ENCODE measurements at places on chromosomes 5 and 9. TPM values are rescaled to one million over a fixed set of nuclear protein-coding genes. Genes with fewer than 3 reads are reported as not detected.

PIK3R1 gene
- 19.8 TPM for total RNA-seq

DNAH5 gene
- 0.41 TPM for total RNA-seq

CCNB1 gene
- total RNA-seq: 432 TPM

ARID3C gene
- not detected for total RNA-seq

PDZD2 gene
- total RNA-seq: 3.6 TPM

DNA sequence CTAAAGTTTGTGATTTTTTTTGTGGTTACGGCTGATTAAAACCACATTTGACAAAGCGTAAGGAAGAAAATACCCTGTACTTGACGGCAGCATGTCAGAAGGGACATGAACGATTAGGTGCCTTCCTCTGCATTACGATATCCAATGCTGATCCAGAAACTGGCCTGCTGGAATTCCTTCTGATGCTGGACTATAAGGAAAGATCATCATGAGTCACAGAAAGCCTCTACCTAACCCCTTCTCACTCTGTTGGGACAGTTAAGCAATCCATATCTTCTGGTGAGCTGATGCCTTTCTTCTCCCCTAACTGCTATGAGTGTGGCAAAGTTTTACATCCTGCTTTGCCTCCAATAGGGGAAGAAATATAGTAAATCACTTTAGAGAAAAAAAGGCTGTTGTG lies 78.4 kb upstream of the PAPPA start:
- no peak for DNase-seq

- no peak for DNase-seq
These were observed 107.6 kb downstream of the RNF180 start for GRCh38 chr5:64273276-64273675.

- DNase-seq: no peak
These were observed 91.9 kb upstream of the C9orf72 start for GRCh38 chr9:27665136-27665535.

GRCh38 chr5:150623152-150623877 lies 17.1 kb upstream of the SYNPO start:
- DNase-seq: no peak

DNA sequence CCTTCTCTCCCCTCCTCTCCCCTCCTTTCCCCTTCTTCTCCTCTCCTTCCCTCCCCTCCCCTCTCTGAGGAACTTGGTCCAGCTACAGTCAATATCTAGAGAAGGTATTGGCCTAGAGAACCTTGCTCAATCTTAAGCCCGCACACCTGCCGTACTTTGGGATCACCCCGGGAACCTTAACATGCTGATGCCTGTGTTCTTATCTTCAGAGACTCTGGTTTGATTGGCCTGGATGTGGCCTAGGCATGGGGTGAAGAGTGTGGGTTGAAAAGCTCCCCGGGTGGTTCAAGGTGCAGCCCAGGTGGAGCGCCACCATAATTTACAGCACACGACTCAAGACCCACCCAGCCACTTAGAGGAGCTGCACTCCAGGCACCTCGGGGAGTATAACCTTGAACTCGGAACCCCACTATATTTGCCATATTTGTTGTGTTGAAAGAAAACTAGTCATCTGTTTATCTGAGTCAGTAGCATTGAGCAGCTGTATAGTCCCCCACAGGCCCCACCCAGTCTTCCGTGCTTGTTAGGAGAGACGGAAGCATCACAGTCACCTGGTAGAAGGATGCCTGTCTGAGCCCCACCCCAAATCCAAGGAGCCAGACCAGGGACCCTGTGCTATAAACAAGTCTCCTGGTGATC lies 14.4 kb upstream of the PHF19 start:
- no peak for DNase-seq

- no peak for DNase-seq
These were observed 27.8 kb upstream of the CEP120 start for GRCh38 chr5:123451047-123451446.

DNA sequence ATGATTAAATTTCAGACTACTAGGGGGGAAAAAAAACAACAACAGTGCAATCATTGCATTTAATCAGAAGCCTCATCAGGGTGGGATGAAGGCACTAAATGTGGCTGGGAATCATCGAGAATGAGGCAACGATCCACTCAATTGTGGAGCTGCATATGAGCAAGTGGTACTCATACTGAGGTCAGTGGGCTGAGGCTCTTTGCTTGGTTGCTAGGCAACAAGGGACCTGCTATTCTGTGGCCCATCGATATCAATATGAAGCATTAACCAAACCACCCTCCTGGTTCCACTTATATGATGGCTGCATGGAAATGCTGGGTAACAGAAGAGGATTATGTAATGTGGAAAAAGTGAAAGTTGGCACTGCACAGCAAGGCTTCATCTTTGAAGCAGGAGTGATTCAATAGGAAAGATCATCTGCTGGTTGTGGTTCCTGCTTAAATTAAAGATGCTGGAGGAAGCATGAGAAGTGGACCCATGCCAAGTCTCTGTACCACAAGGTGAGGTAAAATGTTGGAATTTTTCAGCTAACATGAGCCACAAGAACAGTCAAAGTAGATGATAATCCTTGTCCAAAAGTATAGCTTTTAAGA lies 159.8 kb upstream of the HMHB1 start:
- DNase-seq: no peak

DNA sequence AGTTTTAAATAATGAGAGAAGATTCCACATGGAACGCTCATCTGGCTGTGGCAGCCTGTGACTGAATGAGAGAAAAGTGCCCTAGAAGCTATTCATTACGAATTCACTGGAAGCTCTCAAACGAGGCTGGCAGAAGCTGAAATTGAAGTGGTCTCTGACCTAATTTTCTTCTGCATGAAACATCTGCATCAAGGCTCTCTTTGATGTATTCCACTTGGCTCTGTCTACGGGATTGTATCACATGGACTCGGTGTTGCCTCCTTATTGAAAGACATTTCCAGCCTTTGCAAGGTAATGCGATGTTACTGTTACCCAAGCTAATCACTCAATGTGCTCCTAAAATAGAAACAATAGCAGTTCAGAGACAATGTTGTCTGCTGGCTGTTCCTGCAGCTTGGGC lies 246.9 kb upstream of the ZNF462 start:
- no peak for DNase-seq

- DNase-seq: no peak
These were observed 502.8 kb upstream of the PAPPA start for GRCh38 chr9:115650768-115651167.

DNA sequence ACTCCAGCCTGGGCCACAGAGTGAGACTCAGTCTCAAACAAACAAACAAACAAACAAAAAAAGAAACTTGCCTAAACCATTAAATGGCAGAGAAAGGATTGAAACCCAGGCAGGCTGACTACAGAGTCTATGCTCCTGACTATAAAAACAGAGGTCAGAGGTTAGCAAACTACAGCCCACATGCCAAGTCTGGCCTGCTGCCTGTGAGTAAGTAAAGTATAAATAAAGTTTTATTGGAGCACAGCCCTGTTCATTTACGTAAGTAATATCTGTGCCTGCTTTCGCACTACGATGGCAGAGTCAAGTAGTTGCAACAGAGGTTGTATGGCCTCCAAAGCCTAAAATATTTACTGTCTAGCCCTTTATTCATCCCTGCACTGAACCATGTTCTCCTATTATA lies 11.6 kb downstream of the POLR1E start:
- DNase-seq: no peak

- DNase-seq: no peak
These were observed 264.7 kb downstream of the TRIM32 start for GRCh38 chr9:116951588-116952435.

DNA sequence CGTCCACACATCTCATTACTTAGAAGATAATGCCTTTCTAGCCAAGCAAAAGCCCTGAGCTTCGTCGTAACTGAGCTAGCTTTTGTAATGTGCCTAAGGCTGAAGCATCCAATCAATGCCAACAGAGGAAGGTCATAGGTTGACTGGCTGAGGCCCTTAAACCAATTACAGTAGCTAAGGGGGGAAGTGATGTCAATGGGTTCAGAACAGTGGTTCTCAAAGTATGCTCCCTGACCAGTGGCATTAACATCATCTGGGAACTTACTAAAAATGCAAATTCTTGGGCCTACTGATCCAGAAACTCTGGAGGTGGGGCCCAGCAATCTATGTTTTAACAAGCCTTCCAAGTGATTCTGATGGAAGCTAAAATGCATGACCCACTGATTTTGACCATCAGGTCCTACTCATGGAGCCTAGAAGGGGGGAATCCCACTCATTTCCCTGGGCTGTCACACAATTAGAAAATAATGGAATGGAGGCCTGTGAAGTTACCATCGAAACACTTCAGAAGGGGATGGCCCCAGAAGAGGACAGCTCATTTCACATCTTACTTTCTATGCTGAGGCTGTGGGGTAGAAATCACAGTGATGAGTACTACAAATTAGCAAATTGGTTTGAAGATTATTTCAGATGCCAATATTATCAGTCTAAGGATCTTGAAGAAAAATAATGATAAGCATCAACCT lies 4.8 kb upstream of the VLDLR start:
- DNase-seq: no peak
